ENCODE measurements at places on chromosomes 6 and 20.

GRCh38 chr6:7674291-7674690, 51.6 kb upstream of the BMP6 start:
- no peaks in the 10 kb centered on the region for H3K27me3 ChIP-seq
- H3K4me3 ChIP-seq, result no peak overlapping the region

DNA sequence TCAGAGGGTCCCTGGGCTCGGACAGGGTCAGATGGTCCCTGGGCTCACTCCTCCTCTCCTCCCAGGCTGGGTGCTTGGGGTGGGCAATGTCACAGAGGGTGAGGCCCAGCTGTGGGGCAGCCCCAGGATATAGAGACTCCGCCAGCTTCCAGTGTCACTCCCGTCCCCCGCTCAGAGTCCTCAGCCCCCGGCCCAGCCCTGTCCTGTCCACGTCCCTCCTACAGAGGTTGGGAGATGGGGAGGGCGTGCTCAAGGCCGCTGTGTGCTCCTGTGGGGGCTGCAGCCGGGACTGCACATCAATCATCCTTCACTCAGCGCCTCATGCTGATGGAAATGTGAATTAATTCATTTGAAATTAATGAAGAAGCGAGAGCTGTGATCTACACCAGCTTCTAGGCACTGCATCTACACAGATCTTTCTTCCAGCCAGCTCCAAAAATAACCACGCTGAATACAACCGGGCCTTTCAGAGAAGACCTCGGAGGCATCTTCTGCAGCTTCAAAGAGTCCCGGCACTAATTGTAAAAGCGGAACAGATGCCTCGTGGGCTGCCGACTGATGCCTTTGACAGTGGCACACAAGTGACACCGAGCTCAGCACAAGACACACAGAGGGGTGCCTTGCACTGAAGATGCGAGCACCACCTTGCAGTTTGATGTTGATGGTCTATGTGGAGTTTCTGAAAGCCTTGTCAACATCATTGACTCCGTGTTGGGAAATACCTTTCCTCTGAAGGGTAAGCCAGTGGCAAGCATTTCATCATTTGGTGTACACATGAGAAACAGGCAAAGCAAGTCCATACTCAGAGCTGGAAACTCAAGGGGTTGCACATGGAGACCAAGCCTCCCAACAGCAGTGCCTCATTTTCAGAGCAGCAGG, 39.3 kb downstream of the DACT2 start:
- no peaks in the 10 kb centered on the region for H3K36me3 ChIP-seq
- no peaks in the 10 kb centered on the region for H3K4me1 ChIP-seq
- no peaks in the 10 kb centered on the region for H3K27me3 ChIP-seq
- no peak overlapping the region for H3K27ac ChIP-seq
- H3K4me3 ChIP-seq, result no peak overlapping the region

GRCh38 chr6:161256407-161256806, 17.5 kb downstream of the AGPAT4 start:
- DNase-seq, result no peak
- H3K4me3 ChIP-seq, result no peak overlapping the region
- H3K4me1 ChIP-seq, result no peaks in the 10 kb centered on the region
- no peaks in the 10 kb centered on the region for H3K36me3 ChIP-seq
- H3K27ac ChIP-seq, result no peak overlapping the region
- H3K27me3 ChIP-seq, result no peaks in the 10 kb centered on the region

GRCh38 chr6:43858161-43859153, 88.4 kb downstream of the VEGFA start:
- H3K4me1 ChIP-seq, result no peaks in the 10 kb centered on the region
- no peak overlapping the region for H3K27ac ChIP-seq
- DNase-seq, result no peak
- no peaks in the 10 kb centered on the region for H3K27me3 ChIP-seq
- no peaks in the 10 kb centered on the region for H3K36me3 ChIP-seq
- H3K4me3 ChIP-seq, result no peak overlapping the region

- H3K4me3 ChIP-seq, result no peak overlapping the region
- no peak overlapping the region for H3K27ac ChIP-seq
- H3K4me1 ChIP-seq, result no peaks in the 10 kb centered on the region
- no peak for DNase-seq
These were observed 264.2 kb upstream of the PREP start for GRCh38 chr6:105667056-105667455.

GRCh38 chr20:18662279-18663040, 74.6 kb downstream of the DTD1 start:
- H3K27ac ChIP-seq, result no peak overlapping the region
- peaks cover under 1% of the 10 kb centered on the region for H3K36me3 ChIP-seq
- H3K27me3 ChIP-seq, result no peaks in the 10 kb centered on the region

DNA sequence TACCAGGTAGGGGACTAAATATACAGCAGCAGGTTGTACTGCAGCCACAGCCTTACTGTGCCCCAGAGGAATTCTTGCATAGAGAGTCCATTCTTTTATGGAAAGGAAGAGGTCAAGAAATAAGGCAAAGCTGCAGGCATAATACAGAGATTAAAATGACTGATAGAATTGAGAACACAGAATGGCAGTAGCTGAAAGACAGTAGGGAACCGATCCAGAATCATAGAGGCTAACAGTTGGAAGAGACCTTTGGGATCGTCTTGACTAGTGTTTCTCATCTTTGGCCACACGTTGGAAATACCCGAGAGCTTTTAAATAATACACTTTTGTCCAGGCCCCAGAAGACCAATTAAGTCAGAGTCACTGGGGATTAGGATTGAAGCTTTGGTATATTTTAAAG, 492.6 kb upstream of the SOX4 start:
- H3K4me3 ChIP-seq, result no peak overlapping the region
- no peak overlapping the region for H3K27ac ChIP-seq
- no peaks in the 10 kb centered on the region for H3K36me3 ChIP-seq
- no peak for DNase-seq
- no peaks in the 10 kb centered on the region for H3K27me3 ChIP-seq

DNA sequence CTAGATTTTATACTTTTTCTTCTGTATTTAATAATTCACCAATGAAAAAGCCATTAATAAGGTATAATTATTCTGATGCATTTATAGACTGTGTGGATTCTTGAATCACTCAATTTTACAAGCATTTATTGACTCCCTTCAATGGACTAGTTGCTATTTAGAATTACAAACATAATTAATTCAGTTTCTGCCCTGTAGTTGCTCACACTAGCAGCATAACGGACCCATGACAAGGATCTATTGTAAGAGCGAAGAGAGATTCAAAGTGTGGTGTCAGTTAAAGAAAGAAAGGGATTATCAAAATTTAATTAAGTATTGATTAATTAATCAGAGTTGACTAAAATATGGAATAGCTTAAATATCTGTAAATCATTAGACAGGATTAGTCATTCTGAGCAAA, 602.6 kb upstream of the PTCHD4 start:
- no peak for DNase-seq
- H3K27ac ChIP-seq, result no peak overlapping the region
- H3K4me3 ChIP-seq, result no peak overlapping the region
- H3K27me3 ChIP-seq, result no peaks in the 10 kb centered on the region
- no peaks in the 10 kb centered on the region for H3K4me1 ChIP-seq

DNA sequence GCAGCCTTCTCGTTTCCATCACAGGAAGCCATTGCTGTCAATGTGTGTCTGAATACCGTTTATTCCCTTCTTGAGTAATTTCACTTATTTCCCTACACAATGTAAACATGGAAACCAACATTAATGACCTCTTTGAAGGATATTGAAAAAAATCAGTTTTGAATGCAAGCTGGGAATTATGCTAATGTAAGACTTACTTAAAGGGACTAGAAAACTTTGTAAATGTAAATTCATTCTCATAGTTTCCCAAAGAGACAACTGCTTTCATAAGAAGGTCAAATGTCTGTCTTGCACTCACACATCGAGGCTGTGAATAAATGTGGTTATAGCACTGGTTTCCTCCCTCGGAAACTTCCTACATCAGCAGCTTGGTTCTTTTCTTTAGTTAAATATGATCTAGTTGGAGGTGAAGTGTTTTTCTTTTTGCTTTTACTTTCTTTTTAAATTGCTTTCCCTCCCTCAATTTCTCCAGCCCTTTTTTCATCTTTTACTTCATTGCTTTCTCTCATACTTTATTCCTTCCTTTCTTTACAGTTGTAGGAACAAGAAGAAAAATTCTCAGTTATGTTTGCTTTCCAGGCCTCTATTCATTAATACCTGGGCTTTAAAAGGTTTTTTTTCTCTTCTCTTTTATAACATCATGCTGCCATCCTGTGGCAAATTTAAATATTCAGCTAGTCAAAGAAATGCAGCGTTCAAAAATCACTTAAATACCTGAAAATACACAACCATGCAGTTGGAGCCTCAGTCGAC, 108.3 kb downstream of the TNFAIP3 start:
- H3K36me3 ChIP-seq, result no peaks in the 10 kb centered on the region
- peak; percentile 71 for DNase-seq
- H3K27ac ChIP-seq, result peak overlapping the region; percentile 57
- H3K4me1 ChIP-seq, result peaks cover 37% of the 10 kb centered on the region
- H3K27me3 ChIP-seq, result no peaks in the 10 kb centered on the region

DNA sequence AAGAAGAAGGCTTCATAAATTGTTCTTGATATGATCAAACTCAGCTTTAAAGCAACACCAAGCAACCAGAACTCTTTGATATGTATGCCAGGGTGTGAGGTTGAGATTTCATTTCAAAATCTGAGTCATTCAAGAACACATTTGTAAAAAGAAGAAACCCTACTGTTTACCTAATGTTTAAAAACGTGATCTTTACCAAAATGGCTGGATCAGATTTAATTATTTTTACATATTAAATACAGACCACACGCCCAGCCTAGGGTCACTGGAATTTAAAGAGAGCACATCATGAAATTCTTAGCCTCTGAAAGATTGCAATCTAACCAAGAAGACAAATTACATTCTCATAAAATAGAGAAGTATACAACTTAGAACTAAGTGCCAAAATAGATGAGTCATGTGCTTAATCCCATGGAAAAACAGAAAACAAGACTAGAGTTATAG, 206.8 kb upstream of the SMLR1 start:
- no peak overlapping the region for H3K4me3 ChIP-seq
- H3K27ac ChIP-seq, result no peak overlapping the region
- H3K27me3 ChIP-seq, result no peaks in the 10 kb centered on the region
- H3K36me3 ChIP-seq, result no peaks in the 10 kb centered on the region
- DNase-seq, result no peak

DNA sequence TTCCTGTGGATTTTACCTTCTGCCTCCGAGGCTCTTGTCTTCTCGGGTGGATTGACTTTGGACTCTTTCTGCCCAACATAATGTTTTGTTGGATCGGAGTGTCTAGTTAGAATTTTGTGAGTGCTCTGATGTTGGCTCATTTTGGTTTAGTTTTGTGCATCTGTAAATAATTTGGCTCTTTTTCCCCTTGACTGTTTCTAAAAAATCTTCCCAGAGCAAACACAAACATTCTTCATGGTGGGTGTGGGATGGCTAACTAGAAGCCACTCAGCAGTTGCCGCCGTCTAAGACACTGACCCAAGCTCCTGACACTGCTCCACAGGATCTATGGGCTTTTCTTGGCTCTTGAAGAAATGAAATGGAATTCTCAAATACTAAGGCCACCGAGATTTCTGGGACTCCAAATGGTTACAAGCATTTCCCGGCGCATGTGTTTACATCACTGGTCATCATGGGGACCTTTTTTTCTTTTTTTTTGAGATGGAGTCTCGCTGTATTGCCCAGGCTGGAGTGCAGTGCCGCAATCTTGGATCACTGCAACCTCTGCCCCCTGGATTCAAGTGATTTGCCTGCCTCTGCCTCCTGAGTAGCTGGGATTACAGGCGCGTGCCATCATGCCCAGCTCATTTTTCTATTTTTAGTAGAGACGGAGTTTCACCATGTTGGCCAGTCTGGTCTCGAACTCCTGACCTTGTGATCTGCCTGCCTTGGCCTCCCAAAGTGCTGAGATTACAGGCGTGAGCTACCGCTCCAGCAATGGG, 92.0 kb upstream of the FRMD1 start:
- no peak overlapping the region for H3K27ac ChIP-seq
- no peaks in the 10 kb centered on the region for H3K4me1 ChIP-seq
- H3K27me3 ChIP-seq, result no peaks in the 10 kb centered on the region
- DNase-seq, result no peak
- H3K4me3 ChIP-seq, result no peak overlapping the region
- H3K36me3 ChIP-seq, result no peaks in the 10 kb centered on the region

DNA sequence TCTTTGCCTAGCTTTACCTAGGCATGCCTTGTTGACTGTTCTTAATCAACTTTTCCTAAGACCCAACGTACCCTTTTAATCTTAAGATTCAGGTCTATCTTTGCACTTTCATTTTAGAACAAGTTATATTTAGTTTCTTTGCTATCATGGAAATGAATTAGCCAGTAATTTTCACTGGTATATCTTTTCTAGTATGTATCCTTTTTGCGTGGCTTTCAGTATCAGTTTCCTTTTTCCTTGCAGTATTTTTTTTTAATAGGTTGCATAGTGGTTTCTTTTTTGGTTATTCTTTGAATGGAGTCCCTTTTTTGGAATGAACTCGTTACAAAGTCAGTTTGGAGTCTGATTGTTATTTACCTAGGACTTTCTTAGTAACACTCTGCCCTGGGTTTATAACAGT, 7.3 kb downstream of the ANKEF1 start:
- no peaks in the 10 kb centered on the region for H3K36me3 ChIP-seq
- H3K27ac ChIP-seq, result no peak overlapping the region
- no peaks in the 10 kb centered on the region for H3K27me3 ChIP-seq
- no peaks in the 10 kb centered on the region for H3K4me1 ChIP-seq
- DNase-seq, result no peak

- H3K4me1 ChIP-seq, result no peaks in the 10 kb centered on the region
- H3K36me3 ChIP-seq, result no peaks in the 10 kb centered on the region
- no peak overlapping the region for H3K27ac ChIP-seq
- H3K4me3 ChIP-seq, result no peak overlapping the region
- H3K27me3 ChIP-seq, result no peaks in the 10 kb centered on the region
These were observed 63.4 kb upstream of the FBXL4 start for GRCh38 chr6:99011151-99011550.

DNA sequence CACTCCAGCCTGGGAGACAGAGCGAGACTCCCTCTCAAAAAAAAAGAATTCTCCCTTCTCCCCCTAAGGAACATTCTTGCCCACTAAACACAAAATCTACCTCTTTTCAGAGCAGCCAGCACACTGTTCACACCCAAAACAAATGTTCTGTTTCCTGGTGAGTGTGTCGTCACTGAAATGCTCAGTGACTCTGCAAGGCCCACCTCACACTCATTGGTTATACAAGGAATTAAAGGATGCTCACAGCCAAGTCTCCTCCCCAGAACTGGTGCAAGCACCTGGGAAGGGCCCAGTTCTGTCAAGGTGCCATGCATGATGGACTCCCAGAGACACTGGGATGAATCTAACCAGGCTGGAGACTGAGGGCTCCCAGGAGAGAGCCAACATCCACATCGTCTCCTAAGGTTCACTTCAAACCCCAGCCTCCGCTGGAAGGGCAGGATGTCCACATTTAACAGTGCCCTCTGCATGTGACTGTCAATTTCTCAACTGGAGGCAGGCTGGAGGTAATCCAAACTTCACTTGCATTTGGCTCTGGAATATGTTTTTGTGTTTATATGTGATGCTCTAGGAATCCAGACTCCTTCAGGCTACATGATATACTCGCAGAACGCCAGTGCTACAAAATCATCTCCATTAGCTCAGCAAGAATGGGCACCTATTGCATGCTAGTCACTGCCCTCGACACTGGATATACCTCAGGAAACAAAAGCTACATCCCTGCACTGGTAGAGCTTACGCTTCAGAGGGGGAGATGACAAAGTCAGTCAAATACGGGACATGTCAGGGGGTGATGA, 7.1 kb downstream of the RRBP1 start:
- H3K27ac ChIP-seq, result no peak overlapping the region
- no peaks in the 10 kb centered on the region for H3K27me3 ChIP-seq
- no peak overlapping the region for H3K4me3 ChIP-seq
- no peaks in the 10 kb centered on the region for H3K36me3 ChIP-seq
- peaks cover 4% of the 10 kb centered on the region for H3K4me1 ChIP-seq

GRCh38 chr20:62998449-62998848, 8.3 kb downstream of the BHLHE23 start:
- H3K27ac ChIP-seq, result no peak overlapping the region
- no peaks in the 10 kb centered on the region for H3K4me1 ChIP-seq
- DNase-seq, result no peak
- no peaks in the 10 kb centered on the region for H3K36me3 ChIP-seq
- no peak overlapping the region for H3K4me3 ChIP-seq

All from CD4-positive, alpha-beta memory T cell (primary cell).